DND-41 (cell line): ENCODE measurements at places on chromosomes 1 and 21.

DNA sequence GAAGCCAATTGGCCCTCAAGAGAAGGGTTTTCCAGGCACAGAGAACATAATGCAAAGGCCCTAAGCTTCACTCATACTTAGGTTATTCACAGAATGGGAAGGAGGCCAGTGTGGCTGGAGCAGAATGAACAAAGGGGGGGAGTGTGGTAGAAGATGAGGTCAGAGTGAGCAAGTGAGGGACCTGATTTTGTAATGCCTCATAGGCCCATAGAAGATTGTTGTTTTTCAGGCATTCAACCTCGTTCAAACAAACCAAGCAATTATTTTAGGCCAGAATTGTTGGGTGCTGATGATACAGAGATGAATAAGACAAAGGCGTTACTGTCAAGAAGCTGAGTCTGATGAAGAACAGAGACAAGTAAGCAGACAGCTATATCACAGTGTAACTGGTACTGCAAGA, 54.5 kb upstream of the RAP1A start:
- no peaks in the 10 kb centered on the region for H3K4me1 ChIP-seq
- H3K4me3 ChIP-seq: no peak overlapping the region
- H3K27me3 ChIP-seq: peaks cover 12% of the 10 kb centered on the region

- no peak overlapping the region for H3K4me3 ChIP-seq
- H3K4me1 ChIP-seq: no peaks in the 10 kb centered on the region
Measured at GRCh38 chr1:219367496-219367895, 193.8 kb downstream of the LYPLAL1 start.

GRCh38 chr1:235429143-235429542, 61.9 kb downstream of the TBCE start:
- peaks cover 2% of the 10 kb centered on the region for H3K4me1 ChIP-seq
- no peaks in the 10 kb centered on the region for H3K27me3 ChIP-seq
- H3K36me3 ChIP-seq: peaks cover 11% of the 10 kb centered on the region
- no peak overlapping the region for H3K4me3 ChIP-seq
- H3K27ac ChIP-seq: no peak overlapping the region

DNA sequence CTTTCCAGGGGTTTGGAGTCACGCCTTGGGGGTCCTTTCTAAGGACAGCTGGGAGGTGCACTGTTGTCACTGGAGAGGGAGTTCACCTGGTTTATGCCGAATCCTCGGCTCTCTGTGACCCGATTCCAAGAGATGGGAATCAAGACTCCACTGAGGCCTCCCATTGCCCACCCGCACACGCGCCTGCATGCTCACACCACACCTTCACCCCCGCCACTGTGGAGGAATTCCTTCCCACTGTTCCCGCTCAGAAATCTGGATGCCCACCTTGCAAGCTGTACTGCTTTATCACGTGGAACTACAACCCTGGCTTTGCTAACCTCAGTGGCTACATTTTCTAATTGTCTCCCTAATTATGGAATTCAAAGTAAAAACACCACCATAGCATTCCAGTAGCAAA, 29.2 kb downstream of the PGBD5 start:
- H3K36me3 ChIP-seq: no peaks in the 10 kb centered on the region
- no peak overlapping the region for H3K4me3 ChIP-seq
- H3K27me3 ChIP-seq: peaks cover 6% of the 10 kb centered on the region
- H3K4me1 ChIP-seq: no peaks in the 10 kb centered on the region
- no peak overlapping the region for H3K27ac ChIP-seq
- no peak for DNase-seq
